Cardiac septum (tissue), 1 donor: ENCODE measurements at places on chromosomes 6 and 20.

DNA sequence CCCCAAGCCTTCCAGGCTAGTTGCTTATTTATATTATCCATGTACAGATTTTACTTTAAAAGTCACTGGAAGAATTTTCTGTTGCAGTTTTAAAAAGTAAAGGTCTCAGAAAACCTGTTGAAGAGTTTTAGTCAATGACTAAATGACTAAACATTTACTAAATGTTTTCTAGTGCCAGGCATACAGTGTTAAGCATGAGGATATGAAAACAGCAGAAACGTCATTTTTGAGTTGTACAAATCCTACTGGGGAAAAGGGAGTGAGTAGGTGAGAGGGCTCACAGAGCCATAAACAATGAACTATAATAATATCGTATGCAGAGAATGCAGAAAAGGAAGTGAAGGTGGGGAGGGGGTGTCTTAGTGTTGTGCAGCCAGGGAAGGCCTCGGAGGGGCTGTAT is 66.3 kb downstream of the MAN1A1 start:
- DNase-seq, result no peak

DNA sequence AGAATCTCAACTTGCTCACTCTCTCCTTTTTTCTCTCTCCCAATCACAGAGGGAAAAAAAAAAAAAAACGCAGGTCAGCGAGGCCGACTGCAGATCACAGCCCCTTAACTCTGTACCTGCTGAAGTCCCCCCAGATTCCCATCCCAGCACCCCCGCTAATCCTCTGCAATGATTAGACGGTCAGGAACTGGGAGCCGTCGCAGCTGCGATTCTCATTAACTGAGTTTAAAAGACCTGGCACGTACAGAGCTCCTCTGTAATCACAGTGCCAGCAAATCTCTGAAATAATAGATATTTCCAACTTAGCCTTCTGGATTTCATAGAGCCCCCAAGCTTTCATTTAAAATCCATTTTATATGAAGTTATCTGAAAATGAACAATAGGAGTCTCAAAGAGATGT is 84.4 kb downstream of the ANKRD60 start:
- peak; percentile 19 for DNase-seq

GRCh38 chr6:35089935-35090505 is 51.1 kb downstream of the TCP11 start:
- DNase-seq, result no peak

- DNase-seq, result no peak
Observed at GRCh38 chr6:67888546-67888885, 746.6 kb upstream of the ADGRB3 start.

DNA sequence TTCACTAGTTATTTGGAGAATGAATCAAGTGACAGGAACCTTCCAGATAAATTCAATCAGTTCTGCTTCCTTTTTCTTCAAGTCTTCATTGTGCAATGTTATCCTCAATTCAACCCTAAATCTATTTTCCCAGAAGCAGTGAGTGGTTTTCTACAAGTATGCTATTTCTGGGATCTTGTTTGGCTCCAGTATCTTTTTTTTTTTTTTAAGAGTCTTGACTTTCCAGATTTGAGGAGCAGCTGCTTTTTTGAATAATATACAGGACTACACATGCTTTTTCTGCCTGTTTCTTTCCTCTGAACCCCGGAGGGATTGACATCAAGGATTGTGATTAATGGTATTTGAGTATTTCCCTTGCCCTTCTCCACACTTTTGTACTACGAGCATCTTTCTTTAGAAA is 339.2 kb upstream of the JAG1 start:
- no peak for DNase-seq

- no peak for DNase-seq
Observed at GRCh38 chr6:160919723-160920440, 71.7 kb upstream of the MAP3K4 start.

DNA sequence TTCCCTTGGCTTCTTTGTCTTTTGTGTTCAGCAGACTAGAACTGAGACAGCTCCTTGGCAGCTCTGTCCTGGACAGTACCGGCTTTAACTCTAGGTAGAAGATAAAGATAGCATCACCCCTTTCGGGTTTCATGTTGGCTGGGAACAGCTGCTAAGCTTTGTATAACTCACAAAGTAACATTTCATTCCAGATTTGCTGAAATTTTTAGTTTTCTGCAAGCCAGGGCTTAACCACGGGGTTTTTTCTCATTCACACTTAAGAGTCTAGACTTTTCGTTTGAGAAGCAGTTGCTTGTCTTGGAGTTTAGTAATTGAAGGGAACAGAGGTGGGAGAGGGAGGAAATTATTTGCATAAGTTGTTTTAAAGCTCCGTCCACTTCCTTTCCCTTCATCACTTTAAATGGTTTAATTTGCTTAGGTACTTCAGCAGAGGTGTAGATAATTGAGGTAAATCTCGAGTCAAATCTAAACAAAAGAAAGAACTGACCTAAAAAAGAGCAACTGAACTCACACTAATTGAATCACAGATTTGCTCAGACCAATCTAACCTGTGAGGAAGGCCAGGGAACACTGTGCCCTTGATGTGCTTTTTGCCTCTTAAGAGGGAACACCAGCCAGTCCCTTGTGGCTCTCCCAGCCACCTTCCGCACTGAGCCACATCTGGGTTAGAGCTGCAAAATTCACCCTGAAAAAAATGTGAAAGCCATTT is 48.3 kb downstream of the RREB1 start:
- no peak for DNase-seq

DNA sequence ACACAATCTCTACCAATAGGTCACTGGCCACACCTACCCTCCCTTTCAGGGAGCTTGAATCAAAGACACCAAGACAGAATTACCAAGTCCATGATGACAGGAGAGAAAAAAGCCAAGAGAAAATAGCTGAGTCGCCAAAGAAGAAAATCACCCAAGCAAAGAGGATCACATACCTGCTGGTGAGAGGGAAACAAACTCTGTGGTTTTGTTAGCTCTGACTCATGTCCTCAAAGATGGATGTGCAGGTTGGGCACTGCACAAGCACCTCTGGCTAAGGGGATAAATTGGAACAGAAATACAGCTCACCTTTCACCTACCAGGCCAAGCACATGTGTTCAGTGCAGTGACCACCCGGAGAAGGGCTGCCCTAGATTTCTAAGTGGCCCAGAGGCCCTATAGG is 114.8 kb downstream of the TFAP2A start:
- DNase-seq, result no peak

GRCh38 chr6:160489091-160489490 is 140.9 kb downstream of the SLC22A3 start:
- no peak for DNase-seq

GRCh38 chr20:62558779-62559178 is 83.0 kb upstream of the GATA5 start:
- DNase-seq, result peak; percentile 90

DNA sequence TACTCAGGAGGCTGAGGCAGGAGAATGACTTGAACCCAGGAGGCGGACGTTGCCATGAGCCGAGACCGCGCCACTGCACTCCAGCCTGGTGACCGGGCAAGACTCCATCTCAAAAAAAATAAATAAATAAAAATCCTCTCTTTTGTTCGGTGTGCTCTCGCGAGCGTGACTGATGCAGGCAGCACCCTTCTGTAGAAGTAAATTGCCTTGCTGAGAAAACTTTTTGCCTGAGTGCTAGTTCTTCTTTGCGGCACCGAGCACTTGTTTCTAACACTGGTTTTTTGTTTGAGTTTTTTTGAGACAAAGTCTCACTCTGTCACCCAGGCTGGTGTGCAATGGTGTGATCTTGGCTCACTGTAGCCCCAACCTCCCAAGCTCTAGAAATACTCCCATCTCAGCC is 30.5 kb downstream of the PLN start:
- DNase-seq, result no peak

- no peak for DNase-seq
Observed at GRCh38 chr20:63497946-63498935, 642 bp downstream of the EEF1A2 start.

- no peak for DNase-seq
Observed at GRCh38 chr6:44057931-44058616, 69.2 kb downstream of the MRPL14 start.

DNA sequence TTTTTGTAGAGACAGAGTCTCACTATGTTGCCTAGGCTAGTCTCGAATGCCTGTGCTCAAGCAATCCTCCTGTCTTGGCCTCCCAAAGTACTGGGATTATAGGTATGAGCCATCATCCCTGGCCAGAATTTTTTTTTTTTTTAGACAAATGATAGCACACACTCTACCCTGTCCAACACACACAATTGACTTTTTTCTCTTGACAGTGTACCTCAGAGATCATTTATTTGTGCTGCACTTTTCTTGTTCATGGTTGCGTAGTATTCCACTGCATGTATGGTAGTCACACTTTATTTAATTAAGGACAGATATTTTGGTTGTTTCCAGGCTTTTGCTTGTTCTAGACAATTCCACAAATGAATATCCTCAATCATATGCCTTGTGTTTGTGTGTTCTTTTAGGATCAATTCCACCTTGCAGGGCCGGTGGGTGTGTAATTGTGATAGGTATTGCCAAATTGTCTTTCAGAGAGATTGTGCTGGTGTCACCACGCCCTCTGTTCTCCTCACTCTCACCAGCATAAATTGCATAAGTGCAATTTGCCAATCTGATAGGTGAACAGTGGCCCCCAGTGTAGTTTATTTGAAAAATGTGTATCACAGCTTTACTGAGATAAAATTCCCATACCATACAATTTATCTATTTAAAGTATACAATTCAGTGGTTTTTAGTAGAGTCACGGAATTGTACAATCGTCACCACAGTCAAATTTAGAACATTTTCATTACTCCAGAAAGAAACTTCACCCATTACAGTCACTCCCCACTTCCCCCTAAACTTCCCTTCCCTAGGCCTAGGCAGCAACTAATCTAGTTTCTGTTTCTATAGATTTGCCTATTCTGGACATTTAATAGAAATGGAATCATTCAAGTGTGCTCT is 20.1 kb downstream of the SRC start:
- no peak for DNase-seq

GRCh38 chr6:118744261-118744941 is 93.0 kb upstream of the CEP85L start:
- no peak for DNase-seq

- no peak for DNase-seq
Observed at GRCh38 chr20:62752181-62752670, 43.6 kb downstream of the NTSR1 start.

GRCh38 chr6:72213654-72214053 is 327.3 kb downstream of the RIMS1 start:
- no peak for DNase-seq

- DNase-seq, result no peak
Observed at GRCh38 chr20:9912858-9913434, 74.1 kb upstream of the PAK5 start.

- no peak for DNase-seq
Observed at GRCh38 chr6:108744996-108745395, 103.2 kb upstream of the ARMC2 start.

GRCh38 chr6:42212442-42212841 is 5.2 kb downstream of the MRPS10 start:
- no peak for DNase-seq

- DNase-seq, result no peak
Observed at GRCh38 chr6:7021301-7021700, 86.5 kb upstream of the RREB1 start.

GRCh38 chr20:47484303-47484702 is 17.4 kb upstream of the NCOA3 start:
- no peak for DNase-seq

- no peak for DNase-seq
Observed at GRCh38 chr6:160173806-160174527, 52.4 kb downstream of the SLC22A1 start.

DNA sequence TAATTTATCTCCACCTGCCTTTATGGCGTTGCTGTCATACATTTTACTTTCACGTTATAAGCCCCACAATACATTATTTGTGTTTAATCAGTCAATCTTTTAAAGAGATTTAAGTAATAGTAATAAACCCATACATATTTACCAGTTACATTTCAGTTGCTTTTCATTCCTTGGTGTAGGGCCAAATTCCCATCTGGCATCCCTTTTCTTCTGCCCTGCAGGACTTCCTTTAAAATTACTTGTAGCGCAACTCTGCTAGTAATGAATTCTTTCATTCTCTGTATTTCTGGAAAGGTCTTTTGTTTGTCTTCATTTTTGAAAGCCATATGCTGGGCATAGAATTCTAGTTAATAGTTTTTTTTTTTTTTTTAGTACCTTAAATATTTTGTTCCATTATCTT is 24.9 kb downstream of the ZNF334 start:
- no peak for DNase-seq

DNA sequence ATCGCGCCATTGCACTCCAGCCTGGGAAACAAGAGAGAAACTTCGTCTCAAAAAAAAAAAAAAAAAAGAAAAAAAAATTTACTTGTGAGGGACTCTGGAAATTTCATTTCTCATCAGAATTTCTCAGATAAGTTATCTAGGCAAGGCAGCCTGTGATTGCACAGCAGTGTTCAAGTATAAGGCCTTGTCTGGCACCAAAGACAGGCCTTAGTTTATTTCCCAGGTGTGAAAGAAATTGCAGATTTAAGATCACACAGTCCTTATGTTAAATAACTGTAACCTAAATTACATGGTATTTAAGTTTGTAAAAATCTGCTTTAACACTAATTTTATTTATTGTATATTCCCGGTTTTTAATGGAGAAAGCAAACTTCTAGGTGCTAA is 34.8 kb downstream of the HFE start:
- no peak for DNase-seq

DNA sequence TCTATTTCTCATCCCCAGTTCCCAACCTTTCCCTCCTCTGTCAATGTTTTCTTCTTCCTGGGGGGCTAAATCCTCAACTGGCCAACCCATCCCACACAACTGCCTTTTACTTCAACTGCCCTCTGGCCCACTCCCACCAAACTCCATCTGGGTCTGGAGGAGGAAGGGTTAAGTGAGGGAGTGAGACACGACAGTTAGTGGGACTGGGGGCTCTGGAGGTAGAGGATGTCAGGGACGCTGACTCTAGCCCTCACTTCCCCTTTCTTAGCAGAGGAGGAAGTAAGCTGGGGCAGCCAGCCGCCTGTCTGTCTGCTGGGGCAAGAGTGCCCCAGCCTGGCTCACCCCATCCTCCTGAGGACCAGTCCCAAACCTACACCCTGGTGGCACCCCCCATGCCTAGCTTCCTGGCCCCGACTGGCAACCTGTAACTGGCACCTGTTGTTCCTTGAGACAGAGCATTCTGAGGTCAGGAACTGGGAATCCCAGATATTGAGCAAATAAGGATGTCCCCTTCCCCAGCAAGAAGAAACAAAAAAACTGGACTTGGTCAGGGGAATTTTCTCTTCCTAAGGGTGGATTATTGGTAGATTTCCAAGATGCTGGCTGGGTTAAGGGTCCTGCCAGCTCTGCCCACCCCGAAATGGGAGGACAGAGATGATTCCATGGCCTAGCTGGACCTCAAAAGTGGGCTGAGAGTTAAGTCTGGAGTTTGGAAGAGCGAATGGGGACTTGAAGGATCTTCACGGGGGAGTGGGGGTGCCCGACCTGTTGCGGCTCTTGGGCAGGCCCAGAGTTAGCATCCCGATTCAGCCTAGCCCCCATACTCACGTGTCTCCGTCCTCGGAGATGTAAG is 971 bp downstream of the NFKBIE start:
- DNase-seq, result peak; percentile 88

DNA sequence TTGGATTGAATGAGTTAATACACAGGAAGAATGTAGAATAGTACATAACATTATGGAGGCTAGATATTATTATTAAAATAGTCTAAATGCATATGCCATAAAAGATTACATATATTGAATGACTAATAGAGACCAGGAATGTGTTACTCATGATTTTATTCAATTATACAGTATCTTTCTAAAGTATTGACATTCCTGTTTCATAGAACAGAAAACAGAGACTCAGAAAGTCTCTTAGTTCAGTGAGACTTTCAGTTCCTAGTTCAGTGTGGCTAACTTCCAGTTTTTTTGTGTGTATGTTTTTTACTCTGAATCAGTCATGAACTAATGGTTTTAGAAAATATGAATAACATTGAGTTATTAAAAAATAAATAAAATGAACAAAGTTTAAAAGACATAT is 34.6 kb upstream of the TMEM244 start:
- DNase-seq, result no peak
